ENCODE measurements at places on chromosomes 13 and 19.

- no peak for DNase-seq
Measured at GRCh38 chr19:18430417-18431144, 7.4 kb downstream of the ISYNA1 start.

DNA sequence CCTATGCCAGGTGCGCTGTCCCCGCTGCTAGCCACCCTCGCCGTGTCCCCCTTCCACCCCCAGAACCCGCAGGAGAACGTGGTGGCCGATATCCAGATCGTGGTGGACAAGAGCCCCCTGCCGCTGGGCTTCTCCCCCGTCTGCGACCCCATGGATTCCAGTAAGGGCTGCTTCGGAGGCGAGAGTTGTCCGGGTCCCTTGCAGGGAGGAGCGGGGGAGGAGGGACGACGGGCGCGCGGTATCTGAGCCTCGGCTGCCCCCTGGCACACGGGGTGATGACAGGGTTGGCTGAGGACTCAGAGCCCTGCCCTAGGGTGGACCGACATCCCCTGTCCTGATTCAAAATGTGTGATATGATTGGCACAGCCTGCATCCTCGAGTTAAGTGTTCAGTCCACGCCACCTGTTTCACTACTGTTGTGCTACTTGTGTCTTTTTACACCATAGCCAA, 653 bp downstream of the MVB12A start:
- peak; percentile 21 for DNase-seq

DNA sequence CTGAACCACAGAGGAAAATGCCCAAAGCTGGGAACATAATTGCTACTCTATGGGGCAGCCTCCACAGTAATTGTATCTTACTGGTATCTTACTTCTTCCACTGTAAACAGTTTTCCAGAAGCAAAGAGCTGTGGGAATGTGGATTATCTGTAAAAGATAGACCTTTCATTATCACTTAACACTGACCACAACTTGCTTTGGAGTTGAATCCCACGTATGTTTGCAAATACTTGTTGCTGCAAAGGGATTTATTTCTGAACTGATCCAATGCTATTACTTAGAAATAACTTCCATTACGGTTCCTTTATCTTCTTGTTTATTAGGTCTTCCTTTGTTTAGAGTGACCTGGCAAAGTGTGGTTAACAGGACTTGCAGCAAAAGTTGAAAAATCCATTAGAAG, 218.1 kb downstream of the KCTD12 start:
- no peak for DNase-seq

DNA sequence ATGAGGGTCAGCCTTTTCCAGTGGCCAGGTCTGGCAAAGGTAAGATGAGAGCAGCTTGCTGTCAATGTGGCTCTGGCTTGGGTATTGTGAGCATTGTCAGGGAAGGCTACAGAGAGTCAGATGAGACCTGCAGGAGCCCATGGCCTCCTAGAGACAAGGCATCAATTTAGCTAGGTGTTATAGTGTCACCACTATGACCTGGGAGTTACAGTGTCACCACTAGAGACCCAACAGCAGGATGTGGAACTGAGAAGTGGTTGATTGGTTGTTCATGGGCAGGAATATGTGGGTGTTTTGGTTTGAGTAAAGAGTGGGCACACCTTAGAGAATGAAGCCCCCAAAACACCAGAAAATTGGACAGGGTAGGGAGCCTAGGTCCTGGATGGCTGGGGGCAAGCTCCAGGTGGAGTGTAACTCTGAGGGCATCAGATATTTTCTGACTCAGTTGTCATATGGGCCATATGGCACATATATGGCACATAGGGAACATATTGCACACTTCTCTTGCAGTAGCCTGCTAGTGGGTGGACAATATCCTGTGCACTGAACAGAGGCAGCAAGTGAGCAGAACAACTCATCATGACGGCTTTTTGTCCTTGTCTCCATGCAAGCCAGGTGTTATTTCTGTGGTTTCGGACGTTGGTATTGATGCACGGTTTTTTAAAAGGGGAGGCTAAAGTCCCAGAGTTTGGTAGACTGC, 46.3 kb upstream of the CEACAM21 start:
- peak; percentile 17 for DNase-seq

DNA sequence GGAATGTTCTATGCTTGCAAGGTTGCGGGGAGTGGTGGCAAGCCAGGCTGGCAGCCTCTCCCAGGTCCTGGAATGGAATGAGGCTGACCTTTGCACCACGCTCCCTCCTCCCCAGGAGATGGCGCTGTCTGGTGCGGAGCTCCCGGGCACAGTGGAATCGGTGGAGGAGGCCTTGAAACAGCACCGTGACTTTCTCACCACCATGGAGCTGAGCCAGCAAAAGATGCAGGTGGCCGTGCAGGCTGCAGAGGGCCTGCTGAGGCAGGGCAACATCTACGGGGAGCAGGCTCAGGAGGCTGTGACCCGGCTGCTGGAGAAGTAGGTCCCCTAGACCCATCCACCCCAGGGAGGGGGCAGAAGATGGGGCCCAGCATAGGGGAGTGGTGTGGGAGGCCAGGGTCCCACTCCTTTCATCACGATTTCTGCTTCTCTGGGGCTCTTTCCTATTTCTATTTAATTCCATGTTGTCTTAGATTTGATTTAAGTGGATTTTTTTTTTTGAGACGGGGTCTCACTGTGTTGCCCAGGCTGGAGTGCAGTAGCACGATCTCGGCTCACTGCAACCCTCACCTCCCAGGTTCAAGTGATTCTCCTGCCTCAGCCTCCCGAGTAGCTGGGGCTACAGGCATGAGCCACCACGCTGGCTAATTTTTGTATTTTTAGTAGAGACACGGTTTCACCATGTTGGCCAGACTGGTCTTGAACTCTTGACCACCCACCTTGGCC, 53.2 kb upstream of the SHKBP1 start:
- peak; percentile 43 for DNase-seq

DNA sequence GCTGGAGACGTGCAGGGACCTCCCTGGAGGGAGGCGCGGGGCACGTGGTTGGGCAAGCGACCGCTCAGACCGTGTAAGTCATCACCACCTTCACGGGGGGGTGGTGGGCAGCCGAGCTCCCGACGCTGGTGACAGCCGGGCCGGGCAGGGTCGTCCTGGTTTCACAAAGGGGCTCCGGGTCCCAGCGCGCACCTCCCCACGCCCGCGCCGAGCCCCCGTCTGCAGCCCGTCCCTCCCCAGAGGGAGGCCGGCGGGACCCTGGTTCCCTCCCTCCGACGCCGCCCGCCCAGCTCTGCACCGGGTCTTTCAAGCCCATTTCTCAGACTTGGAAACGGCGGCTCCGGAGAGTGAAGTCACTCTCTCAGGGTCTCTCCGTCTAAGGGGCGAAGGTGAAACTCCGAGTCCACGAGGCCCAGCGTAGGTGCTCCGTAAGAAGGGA, 729 bp upstream of the ARID3A start:
- no peak for DNase-seq

DNA sequence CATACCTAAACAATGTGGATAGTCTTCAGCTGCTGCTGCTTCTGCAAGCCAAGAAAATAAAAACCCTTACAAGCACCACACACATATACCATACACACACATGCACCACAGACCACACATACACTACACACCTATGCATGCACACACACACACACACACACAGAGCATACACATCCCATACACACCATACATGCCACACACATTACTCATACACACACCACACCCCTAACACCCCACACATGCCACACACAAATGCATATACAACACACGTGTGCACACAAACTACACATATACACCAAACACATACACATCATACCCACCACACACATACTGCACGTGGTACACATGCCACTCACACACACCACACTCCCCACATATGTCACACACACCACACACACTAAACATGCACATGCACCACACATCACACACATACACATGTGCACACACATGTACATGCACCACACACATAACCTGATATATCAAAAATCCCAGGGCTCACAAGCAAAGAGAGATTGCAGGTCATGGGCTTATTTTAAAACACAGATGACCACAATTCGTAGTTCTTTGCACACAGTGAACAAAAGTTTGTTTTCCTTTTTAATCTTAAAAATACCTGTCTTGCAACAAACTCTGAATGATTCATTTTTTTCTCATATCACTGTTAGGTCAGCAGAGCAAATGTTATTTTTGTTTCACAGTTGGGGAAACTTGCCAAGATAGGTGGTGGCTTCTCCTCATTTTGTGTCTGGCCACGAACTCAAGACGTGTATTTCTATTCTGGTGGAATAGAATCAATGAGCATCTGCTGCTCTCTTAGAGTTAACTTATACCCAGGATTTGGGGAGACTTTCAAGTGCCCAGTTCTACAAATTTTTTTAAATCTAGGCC, 456.6 kb downstream of the FGF9 start:
- DNase-seq = no peak

DNA sequence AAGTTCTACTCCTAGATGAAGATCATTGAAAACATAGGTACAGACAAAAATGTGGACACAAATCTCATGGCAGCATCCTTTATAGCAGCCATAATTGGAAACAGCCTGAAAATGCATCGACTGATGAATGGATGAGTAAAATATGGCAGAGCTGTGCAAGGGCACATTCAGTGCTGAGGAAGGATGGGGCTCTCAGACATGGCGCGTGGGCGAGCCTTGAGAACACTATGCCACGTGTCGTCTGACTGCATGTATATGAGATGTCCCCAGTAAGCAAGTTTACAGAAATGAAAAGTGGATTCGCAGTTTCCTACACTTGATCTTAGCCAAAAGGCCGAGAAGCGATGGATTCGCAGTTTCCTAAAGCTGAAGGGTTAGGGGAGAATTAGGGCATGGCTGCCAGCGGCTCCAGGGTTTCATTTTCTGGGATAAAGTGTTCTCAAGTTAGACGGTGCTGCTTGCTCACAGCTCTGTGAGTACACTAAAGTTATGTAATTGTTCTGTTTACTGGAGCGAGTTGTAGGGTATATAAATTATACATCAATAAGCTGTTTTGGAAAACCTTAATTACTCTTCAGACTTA, 78.0 kb downstream of the RAB20 start:
- no peak for DNase-seq

- no peak for DNase-seq
Measured at GRCh38 chr13:38570706-38571105, 116.2 kb upstream of the FREM2 start.

DNA sequence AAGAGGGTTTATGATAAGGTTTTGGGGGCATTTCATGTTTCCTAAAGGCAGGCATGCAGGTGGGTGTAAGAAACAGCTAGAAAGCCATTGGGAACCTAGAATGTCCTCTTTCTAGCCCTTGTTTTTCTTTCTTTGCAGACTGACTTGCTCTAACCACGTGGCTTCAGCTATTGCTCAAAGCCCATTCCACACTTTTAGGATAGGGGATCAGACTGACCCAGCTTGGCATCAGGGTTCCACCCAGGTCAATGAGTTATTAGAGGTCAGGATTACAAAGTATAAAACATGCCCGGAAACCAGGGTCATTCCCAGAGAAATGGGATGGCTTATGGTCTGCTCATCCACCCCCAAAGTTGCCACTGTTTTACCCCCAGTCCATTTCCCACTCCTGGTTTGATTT, 16.8 kb downstream of the PHF11 start:
- DNase-seq = no peak

DNA sequence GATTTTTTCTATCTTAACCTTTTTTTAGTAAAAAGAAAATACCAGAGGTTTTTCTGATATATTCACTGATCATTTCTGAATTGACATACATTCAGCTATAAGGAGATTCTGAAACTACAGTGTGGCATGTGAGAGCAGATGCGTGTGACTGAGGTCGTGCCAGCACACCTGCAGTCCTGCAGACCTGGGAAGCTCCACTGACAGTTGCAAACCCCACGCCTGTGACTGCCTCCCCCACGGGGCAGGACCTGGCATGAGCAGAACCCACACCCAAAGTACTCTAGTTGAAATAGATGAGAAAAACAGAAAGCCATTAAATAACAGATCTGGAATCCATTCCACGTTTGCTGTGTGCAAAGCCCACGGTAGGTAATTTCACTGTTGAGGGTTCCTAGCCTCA, 80.7 kb downstream of the TEX29 start:
- DNase-seq = no peak

- no peak for DNase-seq
Measured at GRCh38 chr19:2057484-2058469, 6.7 kb upstream of the MKNK2 start.

GRCh38 chr19:35692010-35692409, 12.3 kb upstream of the ZBTB32 start:
- no peak for DNase-seq

GRCh38 chr13:92074658-92075057, 676.2 kb downstream of the GPC5 start:
- DNase-seq = no peak

DNA sequence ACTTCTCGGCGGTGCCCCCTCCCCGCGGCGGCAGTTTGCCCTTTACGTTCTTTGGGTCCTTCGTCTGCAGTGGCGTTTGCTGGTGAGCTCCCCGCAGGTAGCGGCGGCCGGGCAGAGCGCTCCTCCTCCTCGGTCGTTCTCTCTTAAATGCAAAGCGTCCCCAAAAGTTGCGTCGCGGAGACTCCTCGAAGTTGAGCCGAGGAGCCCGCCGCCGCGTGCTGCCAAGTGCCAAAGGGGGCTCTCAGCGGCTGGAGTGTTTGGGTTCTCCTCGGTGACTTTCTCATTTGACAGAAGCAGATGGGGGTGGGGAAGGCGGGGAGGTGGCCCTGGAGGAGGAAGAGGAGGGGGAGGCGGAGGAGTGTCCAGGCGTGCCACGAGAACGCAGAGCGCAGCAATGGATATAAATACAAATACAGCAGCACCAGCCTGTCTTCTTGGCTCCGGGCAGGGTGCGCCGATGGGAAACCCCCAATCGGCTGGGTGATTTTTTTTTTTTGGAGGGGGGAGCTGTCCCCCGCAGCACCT, at the start of gene SOX21:
Gene SOX21 (minus strand): TSS at position 259 of the 525 bp plus-strand sequence. CDS start 496 bp downstream, outside the sequence.
- no peak for DNase-seq

DNA sequence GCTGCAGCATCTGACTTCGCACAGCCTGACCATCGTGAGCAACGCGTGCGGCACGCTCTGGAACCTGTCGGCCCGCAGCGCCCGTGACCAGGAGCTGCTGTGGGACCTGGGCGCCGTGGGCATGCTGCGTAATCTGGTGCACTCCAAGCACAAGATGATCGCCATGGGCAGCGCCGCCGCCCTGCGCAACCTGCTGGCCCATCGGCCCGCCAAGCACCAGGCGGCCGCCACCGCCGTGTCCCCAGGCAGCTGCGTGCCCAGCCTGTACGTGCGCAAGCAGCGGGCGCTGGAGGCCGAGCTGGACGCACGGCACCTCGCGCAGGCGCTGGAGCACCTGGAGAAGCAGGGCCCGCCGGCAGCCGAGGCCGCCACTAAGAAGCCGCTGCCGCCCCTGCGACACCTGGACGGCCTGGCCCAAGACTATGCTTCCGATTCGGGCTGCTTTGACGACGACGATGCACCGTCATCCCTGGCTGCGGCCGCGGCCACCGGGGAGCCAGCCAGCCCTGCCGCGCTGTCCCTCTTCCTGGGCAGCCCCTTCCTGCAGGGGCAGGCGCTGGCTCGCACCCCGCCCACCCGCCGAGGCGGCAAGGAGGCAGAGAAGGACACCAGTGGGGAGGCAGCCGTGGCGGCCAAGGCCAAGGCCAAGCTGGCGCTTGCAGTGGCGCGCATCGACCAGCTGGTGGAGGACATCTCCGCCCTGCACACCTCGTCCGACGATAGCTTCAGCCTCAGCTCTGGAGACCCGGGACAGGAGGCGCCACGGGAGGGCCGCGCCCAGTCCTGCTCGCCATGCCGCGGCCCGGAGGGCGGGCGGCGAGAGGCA, 13.6 kb downstream of the C19orf25 start:
- DNase-seq = peak; percentile 30

- no peak for DNase-seq
Measured at GRCh38 chr13:106038752-106039151, 496.7 kb downstream of the EFNB2 start.

- no peak for DNase-seq
Measured at GRCh38 chr13:31351376-31351775, 151.6 kb downstream of the B3GLCT start.

All from CD4-positive, alpha-beta T cell treated with Interleukin-4 for 1 hour (primary cell).